Inflammatory macrophage treated with lipopolysaccharide for 4 hours (primary cell): ENCODE measurements at places on chromosomes 2 and 18.

DNA sequence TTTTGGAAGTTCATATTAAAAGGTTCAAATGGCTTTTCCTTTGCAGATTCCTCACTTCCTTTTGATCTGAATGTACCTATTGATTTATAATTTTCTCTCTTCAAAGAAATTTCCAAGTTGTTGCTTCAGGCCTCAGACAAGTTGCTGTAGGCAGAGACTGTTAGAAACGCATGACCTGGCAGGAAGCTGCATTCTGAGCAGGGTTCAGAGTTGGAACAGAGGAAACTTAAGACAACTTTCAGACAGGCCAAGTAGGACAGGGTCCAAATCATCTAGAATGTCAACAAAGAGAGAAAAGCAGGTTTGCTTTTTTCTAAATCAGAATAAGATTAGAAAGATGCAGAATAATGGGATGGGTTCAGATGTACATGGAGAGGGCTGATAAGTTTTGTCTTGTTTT, 416.3 kb downstream of the LRP1B start:
- no peak for DNase-seq

DNA sequence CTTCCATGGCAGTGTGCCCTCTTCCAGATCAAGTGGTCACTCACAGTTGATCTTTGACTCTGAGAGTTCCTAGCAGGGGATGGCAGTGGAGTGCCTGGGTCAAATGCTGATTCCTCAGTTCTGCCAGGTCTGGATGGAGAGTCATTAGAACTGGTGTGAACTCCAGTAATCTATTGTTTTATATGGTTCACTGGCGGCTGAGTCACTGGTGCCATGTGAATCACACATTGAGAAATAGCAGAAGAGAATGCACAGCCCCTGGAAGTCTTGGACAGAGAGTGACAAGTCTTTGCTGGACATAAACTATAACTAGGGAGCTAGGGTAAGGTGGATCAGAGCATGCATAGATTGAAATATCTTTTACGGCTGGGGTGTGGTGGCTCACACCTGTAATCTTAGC, 86.9 kb downstream of the EIF2AK3 start:
- DNase-seq: no peak

DNA sequence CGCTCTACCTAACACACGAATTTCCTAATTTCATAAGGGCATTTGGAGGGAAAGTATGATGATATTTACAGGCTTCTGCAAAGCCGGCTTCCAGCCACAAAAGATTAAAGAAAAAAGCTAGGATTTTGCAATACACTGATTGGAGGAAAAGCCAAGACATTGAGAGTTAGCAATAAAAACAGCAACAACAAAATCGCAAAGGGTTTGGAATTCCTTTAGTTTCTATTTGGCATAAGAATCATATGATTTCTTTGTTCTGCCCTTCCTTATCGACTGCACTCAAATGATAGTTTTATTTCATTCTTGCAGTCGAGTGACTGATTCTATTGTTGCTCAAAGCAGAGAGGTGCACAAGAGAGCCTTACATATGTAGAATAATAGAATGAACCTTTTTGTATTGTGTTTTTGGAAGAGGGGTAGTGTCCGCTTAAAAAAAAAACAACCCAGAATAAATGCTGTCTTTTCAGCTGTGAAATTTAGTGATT, 3.9 kb upstream of the ZNF532 start:
- DNase-seq: no peak

DNA sequence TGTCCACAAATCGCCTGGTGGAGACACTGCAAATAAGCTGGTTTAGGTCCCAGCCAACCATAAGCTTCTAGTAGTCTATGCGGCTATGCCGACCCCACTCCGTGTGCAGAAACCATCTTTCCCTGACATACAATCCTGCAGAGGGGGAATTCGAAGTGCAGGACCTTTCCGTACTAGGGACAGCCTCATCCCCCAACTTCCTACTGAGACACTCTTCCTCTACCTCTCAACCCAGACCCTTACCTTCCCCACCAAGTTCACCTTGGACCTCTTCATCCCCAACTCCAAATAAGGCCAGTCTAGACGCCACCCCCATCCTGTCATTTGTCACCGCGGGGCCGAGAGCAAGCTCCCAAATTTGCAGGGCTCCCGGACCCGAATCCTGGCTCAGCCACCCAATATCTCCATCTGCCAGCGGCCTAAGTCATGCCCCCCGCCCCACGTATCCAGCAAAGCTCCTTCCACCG, 496 bp downstream of the SUCLG1 start:
- DNase-seq: peak; percentile 6

DNA sequence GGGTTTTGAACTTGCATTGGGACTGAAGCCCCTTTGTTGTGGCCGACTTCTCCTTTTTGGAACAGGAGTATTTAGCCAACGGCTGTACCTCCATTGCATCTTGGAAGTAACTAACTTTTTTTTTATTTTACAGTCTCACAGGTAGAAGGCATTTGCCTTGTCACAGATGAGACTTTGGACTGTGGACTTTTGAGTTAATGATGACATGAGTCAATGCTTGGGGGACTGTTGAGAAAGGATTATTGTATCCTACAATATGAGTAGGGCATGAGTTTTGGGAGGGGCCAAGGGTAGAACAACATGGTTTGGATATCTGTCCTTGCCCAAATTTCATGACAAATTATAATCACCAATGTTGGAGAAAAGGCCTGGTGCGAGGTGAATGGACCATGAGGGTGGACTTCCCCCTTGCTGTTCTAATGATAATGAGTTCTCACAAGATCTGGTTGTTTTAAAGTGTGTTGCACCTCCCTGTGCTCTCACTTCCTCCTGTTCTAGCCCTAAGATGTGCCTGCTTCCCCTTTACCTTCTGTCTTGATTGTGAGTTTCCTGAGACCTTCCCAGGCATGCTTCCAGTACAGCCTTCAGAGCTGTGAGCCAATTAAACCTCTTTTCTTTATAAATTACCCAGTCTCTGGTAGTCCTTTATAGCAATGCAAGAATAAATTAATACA, 1269.4 kb upstream of the CHAC2 start:
- no peak for DNase-seq

- no peak for DNase-seq
Measured at GRCh38 chr2:181682795-181683517, 2.6 kb upstream of the NEUROD1 start.

- DNase-seq: no peak
Measured at GRCh38 chr18:51578406-51578980, 381.0 kb upstream of the MEX3C start.

- no peak for DNase-seq
Measured at GRCh38 chr18:79092874-79093273, 23.7 kb downstream of the ATP9B start.

DNA sequence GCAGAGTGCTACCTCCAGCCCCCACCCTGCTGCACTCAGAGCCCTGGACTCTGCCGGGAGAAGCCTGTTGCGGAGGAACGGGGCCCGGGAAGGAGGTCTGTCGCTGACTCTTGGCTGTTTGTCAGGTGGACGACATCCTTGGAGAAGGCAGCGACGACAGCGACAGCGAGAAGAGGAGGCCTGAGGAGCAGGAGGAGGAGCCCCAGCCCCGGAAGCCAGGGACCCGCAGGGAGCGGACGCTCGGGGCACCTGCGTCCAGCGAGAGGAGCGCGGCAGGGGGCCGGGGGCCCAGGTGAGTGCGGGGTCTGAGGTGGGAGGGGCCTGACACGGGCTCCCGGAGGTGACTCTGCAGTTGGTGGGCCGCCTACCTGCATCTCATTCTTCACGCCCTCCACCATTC, 56.6 kb downstream of the CTDP1 start:
- no peak for DNase-seq

DNA sequence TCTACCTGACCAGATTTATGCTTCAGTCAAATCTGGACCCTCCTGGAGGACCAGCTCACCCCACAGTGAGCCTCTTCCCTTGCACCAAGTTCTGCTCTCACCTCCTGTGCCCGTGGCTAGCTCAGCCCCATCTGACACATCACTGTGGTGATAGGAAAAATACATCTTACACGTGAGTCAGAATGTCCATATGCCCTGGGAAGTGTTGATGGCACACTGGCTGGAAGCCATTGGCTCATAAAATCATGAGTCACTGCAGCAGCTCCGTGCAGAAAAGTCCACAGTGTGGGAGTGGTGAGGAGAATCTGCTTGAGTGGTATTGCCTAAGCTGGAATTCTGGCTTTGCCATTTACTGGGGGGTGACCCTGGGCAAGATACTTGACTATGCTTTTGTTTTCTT, 42.6 kb upstream of the RAPGEF4 start:
- DNase-seq: peak; percentile 91

DNA sequence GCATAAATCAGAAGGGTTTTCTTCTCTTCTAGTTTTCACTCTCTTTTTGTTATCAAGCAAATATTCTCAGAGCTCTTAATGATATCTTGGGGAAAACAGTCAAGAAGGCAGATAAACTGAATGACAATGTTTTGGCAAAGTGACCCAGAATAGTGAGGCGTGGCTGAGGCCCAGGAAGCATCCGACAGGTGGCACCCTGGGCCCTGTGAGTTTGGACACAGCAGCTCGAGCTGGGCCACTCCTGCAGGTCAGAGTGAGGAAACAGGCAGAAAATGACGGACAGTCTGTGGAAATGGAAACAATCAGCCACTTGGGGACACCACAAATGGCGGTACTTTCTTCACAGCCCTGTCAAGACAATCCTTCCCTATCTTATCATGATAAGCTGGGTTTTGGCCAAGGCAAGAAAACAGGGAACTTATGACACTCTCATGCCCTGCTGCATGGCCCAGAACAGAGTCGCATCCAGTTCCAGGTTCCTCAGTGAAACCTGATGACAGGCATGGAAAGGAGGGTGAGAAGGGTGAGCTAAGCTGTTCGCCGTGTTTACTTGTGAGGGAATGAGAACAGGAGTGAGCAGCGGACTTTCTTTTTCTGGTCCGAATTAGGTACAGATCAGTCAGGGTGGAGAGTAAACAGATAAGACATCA, 32.1 kb downstream of the MRPL44 start:
- DNase-seq: no peak

DNA sequence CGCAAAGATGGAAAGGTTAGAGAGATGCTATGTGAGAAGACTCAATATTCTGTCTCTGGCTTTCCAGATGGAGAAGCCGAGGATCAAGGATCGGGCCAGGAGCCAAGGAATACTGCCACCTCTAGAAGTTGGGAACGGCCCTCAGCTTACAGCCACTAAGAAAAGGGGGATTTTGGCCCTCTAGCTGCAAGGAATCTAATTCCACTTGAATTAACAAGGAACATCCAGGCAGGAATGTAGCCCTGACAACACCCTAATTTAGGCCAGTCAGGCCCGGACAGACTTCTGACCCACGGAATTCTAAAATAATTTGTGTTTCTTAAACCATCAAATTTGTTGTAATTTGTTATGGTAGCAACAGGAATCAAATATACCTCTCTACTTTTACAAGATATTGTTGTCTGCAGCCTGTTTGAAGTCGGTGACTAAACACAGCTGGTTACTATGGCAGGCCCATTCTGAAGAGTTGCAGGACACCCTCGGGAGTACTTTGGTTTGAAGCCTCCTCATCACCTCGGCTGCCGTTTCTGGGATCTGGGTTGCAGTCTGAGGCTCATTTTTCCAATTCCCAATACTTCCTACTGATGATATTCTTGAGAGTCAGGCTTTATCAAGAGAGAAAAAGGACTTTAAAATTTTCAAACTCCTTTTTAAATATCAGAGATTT, 1131.2 kb downstream of the TSN start:
- no peak for DNase-seq

- peak; percentile 6 for DNase-seq
Measured at GRCh38 chr2:37720533-37721200, 49.2 kb upstream of the CDC42EP3 start.

DNA sequence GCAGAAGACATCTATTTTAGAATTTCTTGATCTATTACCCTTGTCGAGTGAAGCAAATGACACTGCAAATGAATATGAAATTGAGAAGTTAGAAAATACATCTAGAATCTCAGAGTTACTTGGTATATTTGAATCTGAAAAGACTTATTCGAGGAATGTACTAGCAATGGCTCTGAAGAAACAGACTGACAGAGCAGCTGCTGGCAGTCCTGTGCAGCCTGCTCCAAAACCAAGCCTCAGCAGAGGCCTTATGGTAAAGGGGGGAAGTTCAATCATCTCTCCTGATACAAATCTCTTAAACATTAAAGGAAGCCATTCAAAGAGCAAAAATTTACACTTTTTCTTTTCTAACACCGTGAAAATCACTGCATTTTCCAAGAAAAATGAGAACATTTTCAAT, 370.4 kb downstream of the XIRP2 start:
- DNase-seq: no peak

DNA sequence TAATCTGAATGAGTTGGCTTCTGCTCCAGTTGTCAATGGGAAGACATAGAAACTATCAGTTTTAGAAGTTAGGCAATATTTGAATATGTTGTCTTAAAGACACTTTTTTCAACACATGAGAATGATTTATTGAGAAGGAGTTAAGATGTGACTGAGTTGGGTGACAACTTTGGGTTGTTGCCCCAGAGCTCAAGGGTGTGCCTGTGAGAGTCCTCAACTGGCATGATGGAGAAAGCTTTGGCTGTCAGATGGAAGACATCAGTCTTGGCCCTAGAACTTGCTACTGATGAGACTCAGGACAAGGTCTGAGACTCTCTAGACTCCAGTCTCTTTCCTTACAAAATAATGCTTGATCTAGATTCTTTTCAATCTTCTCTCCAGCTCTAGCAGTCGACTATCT, 69.0 kb upstream of the CTAGE1 start:
- DNase-seq: no peak

DNA sequence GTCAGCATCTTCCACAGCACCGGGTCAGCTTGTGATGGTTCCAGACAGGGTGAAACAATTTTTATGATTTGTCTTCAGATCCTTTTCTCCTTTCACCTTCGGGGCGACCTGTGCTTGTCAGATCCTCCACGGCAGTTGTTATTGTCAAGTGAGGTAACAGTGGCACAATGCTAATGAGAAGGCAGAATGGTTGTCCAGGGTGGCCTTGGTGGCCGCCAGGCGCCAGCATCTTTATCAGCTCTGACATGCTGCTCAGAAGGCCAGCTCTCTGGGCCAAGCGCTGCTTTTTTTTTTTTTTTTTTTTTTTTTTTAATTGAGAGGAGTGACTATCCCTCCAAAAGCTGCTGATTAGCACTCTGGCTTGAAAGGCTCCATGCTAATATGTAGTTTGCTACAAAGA, 52.3 kb upstream of the MGAT5 start:
- no peak for DNase-seq

DNA sequence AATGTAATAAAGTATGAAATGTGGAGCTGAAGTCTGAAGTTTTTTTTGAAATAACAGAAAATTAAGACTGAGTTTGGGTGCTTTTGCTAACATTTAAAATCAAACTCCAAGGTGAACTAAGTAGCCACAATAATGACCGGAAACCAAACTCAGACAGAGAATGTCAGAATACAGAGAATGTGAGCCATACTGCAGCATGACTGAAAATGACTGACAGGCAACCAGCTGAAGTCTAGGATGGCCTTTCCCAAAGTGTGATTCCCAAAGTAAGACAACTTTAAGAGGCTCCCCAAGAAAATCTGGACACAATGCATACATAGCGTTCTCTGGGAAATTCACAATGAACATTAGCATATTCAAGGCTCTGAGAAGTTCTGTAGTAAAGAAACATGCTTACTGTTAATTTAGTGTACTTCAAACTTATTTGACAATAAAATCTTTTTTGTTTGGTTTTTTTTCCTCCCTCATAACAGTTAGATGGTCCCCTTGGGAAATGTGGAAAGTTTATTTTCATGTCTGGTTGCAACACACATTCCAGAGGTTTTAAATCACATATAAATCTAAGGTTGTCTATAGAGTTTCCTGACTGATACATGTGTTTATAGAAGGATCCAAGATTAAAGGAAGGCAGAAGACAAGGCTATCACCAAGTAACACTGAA, 28.6 kb downstream of the PLA2R1 start:
- no peak for DNase-seq

GRCh38 chr2:183349091-183349490, 224.8 kb downstream of the NUP35 start:
- no peak for DNase-seq

- DNase-seq: no peak
Measured at GRCh38 chr2:3289526-3289925, 88.1 kb downstream of the EIPR1 start.
